ENCODE measurements at places on chromosomes 16 and 17. TPM values are rescaled to one million over a fixed set of nuclear protein-coding genes. Genes with fewer than 3 reads are reported as not detected.

- DNase-seq, result peak; percentile 25
Measured at GRCh38 chr16:69796285-69797118, 34.4 kb downstream of the WWP2 start.

The TP53TG3 gene
- total RNA-seq, result not detected

The CIITA gene
- 3.2 TPM for total RNA-seq

DNA sequence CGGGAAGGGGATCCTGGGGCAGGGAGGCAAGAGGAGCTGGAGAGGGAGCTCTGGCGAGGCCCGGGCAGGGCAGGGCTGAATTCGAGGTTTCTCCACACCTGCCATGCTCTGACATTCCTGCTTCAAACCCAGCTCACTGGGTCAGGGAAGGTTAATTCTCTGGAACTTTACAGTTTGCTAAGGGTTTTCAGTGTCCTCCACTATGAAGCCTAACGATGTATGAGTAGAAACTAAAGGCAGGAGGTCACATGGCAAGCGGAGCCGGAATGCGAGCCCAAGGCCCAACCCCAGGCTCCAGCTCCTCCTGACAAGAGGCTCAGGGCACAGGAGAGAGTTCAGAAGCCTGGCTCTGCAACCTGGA, 29.2 kb downstream of the DCAKD start:
- no peak for DNase-seq

The MAPT gene
- 1.5 TPM for total RNA-seq

DNA sequence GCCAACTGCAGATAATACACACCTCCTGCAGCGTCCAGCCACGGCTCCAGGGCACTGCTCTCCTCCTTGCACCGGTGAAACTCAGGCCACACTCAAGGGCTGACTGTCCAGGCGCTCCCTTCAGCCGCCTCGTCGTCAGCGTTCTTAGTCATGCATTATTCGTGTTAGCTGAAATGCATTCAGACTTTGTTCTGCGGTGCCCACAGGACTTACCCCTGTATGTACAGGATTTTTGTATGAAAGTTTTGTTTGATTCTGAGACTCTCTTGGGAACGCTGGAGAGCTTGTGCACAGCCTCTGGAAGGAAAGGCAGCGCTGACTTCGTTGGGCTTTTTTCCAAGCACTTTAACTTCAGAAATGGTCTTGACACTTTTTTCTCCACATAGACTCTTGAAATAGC, 22.1 kb downstream of the CIBAR2 start:
- no peak for DNase-seq

GRCh38 chr16:49952386-49952785, 72.6 kb upstream of the CNEP1R1 start:
- DNase-seq, result no peak

The PITPNM3 gene
- 0.41 TPM for total RNA-seq

DNA sequence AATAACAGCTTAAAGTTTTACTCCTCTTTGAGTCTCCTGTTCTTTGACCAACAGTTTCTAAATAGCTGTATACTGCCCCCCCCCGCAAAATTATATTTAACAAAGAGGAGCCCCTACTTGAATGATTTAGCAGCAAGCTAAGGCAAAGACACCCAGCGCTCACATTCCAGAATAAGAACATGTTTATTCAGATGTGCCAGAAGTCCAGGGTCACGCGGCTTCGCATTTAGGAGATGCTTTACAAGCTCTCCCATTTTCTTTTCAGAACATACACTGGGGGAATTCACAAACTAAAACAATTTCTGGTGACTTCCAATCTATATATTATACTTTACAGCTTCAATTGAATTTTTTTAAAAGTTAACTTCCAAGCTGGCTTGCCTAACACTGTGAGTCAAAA, 5.3 kb downstream of the PLD6 start:
- no peak for DNase-seq

DNA sequence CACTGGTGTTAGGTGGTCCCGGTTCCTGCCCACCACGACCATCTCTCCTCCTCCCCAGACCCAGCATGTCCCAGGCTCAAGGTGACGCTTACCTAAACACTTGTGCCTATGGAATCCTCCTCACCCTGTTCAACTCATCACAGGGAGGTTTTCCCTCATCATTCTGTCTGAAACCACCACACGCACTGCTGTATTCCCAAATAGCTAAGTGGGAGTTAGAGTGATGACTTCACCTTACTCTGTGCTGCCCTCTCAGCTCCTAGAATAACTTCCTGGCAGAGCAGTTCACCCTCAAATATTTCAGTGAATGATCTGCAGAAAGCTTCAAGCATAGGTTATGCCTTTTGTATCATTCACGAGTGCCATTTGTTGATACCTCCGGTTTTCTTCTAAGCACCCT, 216.5 kb downstream of the CPPED1 start:
- DNase-seq, result no peak

- DNase-seq, result peak; percentile 45
Measured at GRCh38 chr17:47776330-47777197, 43.5 kb downstream of the TBX21 start.

DNA sequence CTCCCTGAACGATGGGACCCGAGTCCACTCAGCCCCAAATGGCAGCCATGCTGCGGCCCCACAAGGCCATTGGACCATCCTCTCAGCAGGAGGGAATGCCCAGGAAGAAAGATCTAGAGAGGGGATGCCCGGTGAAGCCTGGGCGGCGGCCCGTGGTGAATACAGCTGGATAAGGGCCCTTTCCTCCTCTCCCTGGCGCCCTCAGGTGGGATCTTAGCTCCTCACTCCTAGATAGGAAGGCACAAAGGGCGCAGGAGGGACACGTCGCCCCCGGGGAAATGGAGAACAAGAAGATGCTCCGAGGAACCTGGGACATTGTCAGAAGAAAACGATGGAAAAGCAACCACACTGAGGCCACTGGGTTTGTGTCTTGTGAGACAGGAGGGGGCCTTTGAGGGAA, 2.5 kb downstream of the CD300C start:
- DNase-seq, result no peak

The CCDC78 gene
- 3.3 TPM for total RNA-seq

GRCh38 chr17:30372755-30373154, 6.0 kb upstream of the CPD start:
- DNase-seq, result peak; percentile 62

- no peak for DNase-seq
Measured at GRCh38 chr17:64773836-64774761, 112.0 kb upstream of the SMURF2 start.

GRCh38 chr17:80822021-80822699, 169.5 kb upstream of the CHMP6 start:
- DNase-seq, result no peak

DNA sequence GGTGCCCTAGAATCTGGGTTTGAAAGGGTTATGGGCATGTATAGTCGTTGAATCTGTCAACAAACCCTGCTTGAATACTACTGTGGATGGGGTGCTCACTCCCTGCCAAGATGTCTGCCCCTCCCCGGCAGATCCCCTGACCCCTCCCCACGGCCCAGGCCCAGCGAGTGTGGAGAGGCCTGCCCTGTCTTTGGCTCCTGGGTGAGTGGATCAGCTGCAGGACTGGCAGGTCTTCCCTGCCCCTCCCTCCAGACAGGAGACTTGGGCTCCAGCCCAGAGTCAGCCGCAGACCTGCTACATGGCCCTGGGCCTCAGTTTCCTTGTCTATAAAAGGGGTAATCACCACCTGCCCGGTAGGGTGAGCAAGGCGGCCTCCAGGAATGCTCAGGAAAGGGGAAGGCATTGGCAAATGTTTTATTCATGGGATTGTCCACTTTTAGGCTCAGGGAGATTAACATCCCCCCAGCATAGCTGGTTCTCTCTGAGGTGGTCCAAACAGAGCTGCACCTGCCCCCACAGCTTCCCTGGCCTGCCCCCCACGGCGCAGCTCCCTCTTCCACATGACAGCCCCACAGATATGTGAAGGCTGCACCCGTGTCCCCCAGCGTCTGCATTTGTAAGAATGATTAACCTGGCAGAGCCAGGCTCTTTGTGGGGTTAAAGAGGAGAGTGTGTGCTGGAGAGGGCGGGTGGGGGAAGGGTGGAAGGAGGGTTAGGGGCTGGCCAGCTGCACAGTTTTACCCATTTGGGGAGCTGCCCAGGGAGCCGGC, 18.5 kb upstream of the SPNS2 start:
- DNase-seq, result no peak

- DNase-seq, result no peak
Measured at GRCh38 chr17:38420518-38420917, 7.7 kb upstream of the ARHGAP23 start.

The GUCY2D gene
- not detected for total RNA-seq

The AXIN2 gene
- total RNA-seq, result 4.4 TPM

DNA sequence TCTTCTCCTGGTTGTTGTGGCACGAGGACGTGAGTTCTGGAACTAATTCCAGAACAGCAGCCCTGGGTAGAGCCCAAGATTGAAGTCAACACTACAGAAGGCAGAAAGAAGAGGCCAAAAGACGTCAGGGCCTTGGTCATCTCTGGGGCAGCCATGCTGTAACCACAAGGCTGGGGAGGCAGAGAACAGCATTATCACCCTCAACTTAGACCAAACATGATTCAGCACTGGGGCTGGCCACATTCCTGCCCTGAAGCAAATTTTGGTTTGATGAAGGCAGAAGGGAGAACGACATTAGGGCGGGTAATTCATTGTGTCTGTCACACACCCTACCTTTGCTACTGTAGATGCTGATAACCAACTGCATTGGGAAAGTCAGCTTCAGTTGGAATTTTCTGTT, 9.7 kb upstream of the ALOX15B start:
- no peak for DNase-seq

The CES5A gene
- total RNA-seq, result not detected

DNA sequence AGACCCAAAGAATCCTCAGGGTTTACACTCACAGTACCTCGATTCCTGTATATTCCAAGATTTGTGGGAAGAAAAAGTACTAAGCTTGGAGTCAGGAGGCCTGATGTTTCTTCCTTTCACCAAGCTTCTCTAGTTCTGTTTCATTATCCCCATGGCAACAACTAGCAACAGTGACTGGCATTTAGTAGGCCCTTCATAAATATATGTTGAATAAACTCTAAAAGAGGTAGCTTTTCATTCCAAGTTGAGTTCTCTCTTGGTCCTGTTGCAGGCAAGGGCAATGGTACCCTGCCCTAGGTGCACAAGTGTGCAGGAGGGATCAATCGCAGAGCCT, 527 bp upstream of the UBE2Z start:
- DNase-seq, result no peak

The MEOX1 gene
- total RNA-seq, result 0.34 TPM

GRCh38 chr17:55233840-55234239, 30.9 kb upstream of the HLF start:
- no peak for DNase-seq

DNA sequence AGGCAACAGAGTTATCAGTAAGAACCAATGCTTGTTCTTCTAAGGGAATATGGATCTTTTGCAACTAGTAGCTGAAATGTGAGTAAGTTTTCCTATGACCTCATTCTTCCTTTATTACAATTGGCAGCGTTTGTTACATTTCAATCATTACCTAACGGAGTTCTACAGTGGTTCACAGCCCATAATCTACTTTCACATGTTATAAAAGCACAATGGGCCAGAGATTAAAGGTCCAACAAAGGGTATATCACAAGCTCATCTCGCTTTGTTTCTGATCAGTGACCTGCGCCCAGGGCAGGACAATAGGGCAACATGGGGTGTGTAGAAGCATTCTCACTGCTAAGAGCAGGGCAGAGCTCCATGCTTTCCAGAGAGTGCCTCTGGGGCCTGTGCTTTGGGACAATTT, 279.9 kb upstream of the DYNLRB2 start:
- DNase-seq, result no peak

DNA sequence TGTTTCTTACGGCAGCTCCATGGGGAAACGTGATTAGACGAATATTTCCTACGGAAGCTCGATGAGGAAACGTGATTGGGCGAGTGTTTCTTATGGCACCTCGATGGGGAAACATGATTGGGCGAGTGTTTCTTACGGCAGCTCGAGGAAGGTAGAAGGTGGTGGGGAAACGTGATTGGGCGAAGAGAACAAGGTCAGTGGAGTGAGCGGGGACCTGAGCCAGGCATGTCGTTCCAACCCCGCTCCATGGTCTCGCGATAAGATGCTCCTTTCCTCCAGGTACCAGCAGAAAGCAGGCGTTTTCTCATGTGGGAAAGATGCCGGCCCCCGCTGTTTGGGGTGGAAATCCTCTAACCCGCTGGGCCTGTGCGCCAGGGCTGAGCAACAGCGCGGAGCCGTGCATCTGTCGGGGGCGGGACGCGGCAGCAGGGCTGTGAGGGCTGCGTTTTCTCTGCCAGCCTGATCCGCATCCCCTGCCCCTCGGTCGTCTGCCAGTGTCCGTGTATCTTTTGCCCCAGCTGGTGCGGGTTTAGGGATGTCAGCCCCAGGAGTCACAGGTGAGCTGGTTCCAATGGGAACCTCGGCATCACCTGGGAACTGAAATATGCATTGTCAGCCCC, 25.6 kb upstream of the DOC2B start:
- no peak for DNase-seq

The CHST5 gene
- not detected for total RNA-seq

GRCh38 chr16:61892531-61892930, 143.7 kb downstream of the CDH8 start:
- DNase-seq, result no peak

The KRT12 gene
- total RNA-seq, result not detected
